ENCODE measurements at places on chromosomes 7 and 10.

GRCh38 chr7:29319719-29320521, 125.3 kb downstream of the CHN2 start:
- DNase-seq: no peak

GRCh38 chr7:909358-910329, 33.3 kb downstream of the GET4 start:
- no peak for DNase-seq

GRCh38 chr7:149724661-149725425, 48.5 kb downstream of the ZNF467 start:
- no peak for DNase-seq

DNA sequence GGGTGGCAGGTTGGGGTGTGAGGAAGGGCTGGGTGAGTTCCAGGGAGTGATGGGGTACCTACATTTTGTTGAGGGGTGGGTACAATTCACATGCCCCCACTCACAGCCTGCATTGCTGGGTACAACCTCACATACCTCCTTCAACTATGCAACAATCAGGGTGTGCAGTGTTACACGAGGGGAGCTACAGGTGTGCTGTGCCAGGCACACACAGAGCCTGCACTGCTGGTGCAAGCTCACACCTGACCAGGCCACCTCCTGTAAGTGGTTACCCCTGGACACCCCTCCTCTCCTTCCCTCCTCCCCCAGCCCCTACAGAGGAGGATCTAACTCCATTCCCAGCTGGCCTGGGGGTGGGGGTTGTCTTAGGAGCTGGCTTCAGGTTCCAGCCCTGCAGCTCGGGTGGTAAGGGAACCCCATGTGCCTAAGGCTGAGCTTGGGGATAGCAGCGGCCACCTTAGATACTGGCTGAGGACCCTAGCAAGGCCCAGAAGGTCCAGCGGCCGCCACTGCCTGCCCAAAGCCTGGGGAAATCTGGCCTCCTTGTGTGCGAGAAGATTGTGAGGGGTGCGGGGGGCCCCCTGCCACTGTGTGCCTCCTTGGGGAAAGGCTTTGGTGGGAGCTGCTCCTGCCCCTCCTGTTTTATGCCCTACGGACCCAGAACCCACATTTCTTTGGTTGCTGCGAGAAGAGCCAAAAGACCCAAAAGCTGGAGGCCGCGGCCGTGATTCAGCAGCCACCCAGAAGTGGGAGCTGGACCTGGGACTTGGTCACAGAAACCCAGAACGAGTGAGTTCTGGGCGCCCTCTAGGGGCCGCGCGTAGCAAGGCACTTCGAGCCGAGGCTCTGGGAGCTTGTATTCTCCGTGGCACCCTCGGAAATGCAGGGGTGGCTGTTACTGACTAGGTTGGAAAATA, 10.8 kb downstream of the TLX1 start:
- no peak for DNase-seq

DNA sequence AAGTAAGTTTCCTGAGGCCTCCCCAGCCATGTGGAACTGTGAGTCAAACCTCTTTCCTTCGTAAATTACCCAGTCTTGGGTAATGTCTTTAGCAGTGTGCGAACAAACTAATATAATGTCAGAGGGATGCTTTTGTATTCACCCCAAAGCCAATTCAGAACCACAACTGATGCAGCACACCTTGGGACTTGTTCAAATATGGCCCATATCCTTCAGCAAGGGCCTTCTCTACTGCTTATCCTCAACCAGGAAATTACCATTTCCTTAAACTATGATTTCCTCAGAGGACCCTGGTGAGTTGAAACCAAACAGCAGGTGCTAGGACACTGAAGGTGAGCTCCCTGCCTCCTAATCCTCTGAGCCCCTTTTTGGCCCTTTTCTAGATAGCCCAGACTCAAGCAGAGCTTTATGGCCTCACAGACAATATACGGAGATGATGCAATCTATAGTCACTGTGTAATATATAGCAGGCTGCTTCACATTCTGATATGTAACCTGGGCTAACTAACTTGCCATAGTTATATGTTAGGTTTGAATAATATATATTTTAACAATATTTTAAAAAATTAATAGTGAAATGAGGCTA, 15.2 kb downstream of the SRI start:
- DNase-seq: no peak

DNA sequence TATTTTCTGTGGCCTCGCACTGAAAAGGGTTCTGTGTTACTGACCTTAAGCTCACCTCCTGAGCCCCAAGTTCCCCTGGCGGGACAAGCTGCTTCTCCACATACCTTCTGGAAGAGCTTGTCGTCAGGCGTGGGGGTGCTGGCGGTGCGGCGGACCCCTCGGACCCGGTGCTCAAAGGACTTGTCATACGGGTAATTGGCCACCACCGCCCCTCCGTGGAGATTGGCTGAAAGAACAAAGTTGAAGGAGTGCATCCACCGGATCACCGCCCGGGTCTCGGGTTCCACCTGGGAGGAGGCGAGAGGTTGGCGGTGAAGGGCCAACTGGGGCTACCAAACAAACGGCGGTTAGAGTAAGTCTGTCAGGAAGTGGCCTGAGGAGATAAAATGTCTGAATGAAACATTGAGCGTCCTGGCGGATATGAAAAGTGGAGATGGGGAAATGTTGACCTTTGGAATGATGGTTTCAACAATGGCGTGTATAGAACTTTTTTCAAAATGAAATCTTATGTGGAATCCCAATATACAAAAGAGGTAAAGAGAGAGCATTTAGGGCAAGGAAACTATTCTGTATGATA, 16.5 kb downstream of the CPN1 start:
- DNase-seq: no peak

- DNase-seq: no peak
These were observed 96.1 kb upstream of the ASAH2 start for GRCh38 chr10:50347394-50347802.

DNA sequence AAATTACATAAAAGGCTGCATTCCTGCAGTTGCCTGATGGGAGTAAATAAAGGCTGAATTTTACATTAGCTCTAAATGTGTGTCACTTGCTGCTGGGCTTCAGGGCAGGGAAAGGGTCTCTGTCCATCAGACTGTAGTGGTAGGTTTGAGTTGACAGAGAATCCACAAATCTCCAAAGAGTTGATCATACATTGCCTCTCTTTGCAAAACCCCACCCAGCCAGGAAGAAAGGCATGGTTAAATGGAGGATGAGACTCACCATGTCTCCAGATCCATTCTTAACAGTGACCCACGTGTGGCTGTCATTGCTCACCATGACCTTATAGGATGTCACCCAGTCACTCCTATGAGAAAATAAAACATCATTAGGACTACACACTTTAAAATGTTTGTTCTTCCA, 92.8 kb downstream of the CPXM2 start:
- no peak for DNase-seq

Measured in esophagus squamous epithelium (tissue), 5 donors.